ENCODE measurements at places on chromosomes 4 and X. TPM values are rescaled to one million over a fixed set of nuclear protein-coding genes. Genes with fewer than 3 reads are reported as not detected.

Gene NR0B1
- not detected for total RNA-seq

Gene PTCHD1
- 0.02 TPM for total RNA-seq

Gene KLHL4
- 0.92 TPM for total RNA-seq

Gene BMX
- total RNA-seq = 1.5 TPM

Data from left ventricle myocardium superior (tissue), 1 donor.